ENCODE measurements at places on chromosomes 2 and 18. TPM values are rescaled to one million over a fixed set of nuclear protein-coding genes. Genes with fewer than 3 reads are reported as not detected.

MLPH gene
- total RNA-seq, result 32.2 TPM

GALR1 gene
- total RNA-seq, result not detected

QPCT gene
- total RNA-seq, result 11.2 TPM

ANXA4 gene
- 32.8 TPM for total RNA-seq

C1QL2 gene
- total RNA-seq, result not detected

VAMP8 gene
- 14.0 TPM for total RNA-seq

ST3GAL5 gene
- total RNA-seq, result 68.7 TPM

SNTG2 gene
- not detected for total RNA-seq

DCAF17 gene
- total RNA-seq, result 17.2 TPM

MRO gene
- total RNA-seq, result not detected

RNASEH1 gene
- 42.4 TPM for total RNA-seq

EIF2B4 gene
- total RNA-seq, result 29.1 TPM

TRIM54 gene
- total RNA-seq, result not detected

MC5R gene
- not detected for total RNA-seq

DSG3 gene
- total RNA-seq, result under 0.01 TPM

COL3A1 gene
- total RNA-seq, result 7,536 TPM

SPC25 gene
- total RNA-seq, result 7.6 TPM

PROKR1 gene
- not detected for total RNA-seq

PLCL1 gene
- under 0.01 TPM for total RNA-seq

APOB gene
- under 0.01 TPM for total RNA-seq

EVA1A gene
- total RNA-seq, result 51.3 TPM

MYOM1 gene
- 0.22 TPM for total RNA-seq

MAP2 gene
- total RNA-seq, result 0.72 TPM

TMEM17 gene
- 2.6 TPM for total RNA-seq

CPLX4 gene
- not detected for total RNA-seq

POTEI gene
- not detected for total RNA-seq

NPHP1 gene
- 3.3 TPM for total RNA-seq

LIMS3 gene
- total RNA-seq, result 3.1 TPM

CDH20 gene
- total RNA-seq, result not detected

ALK gene
- total RNA-seq, result not detected

CAPN14 gene
- total RNA-seq, result not detected
